Colonic mucosa (tissue), 4 donors: ENCODE measurements at places on chromosomes 2 and 18. TPM values are rescaled to one million over a fixed set of nuclear protein-coding genes. Genes with fewer than 3 reads are reported as not detected.
A peak's percentile ranks its signal among the peaks of the same experiment; 100 is the strongest.

The TMEM247 gene
- total RNA-seq: not detected

The LTBP1 gene
- 23.1 TPM for total RNA-seq

GRCh38 chr18:46158499-46158898, 54.3 kb downstream of the HAUS1 start:
- no peaks in the 10 kb centered on the region for H3K4me1 ChIP-seq
- H3K27ac ChIP-seq: no peak overlapping the region
- H3K4me3 ChIP-seq: no peak overlapping the region
- no peaks in the 10 kb centered on the region for H3K36me3 ChIP-seq
- DNase-seq: no peak
- no peaks in the 10 kb centered on the region for H3K27me3 ChIP-seq

GRCh38 chr2:65435625-65436168, 3.3 kb upstream of the SPRED2 start:
- H3K36me3 ChIP-seq: no peaks in the 10 kb centered on the region
- DNase-seq: peak; percentile 82
- peak overlapping the region; percentile 95 for H3K27ac ChIP-seq
- H3K4me1 ChIP-seq: no peaks in the 10 kb centered on the region
- peak overlapping the region; percentile 57 for H3K4me3 ChIP-seq

The UBR3 gene
- total RNA-seq: 30.1 TPM

- no peak overlapping the region for H3K27ac ChIP-seq
- no peaks in the 10 kb centered on the region for H3K27me3 ChIP-seq
- H3K36me3 ChIP-seq: peaks cover 6% of the 10 kb centered on the region
- DNase-seq: no peak
- no peak overlapping the region for H3K4me3 ChIP-seq
- H3K4me1 ChIP-seq: peaks cover 7% of the 10 kb centered on the region
Measured at GRCh38 chr2:240591226-240591625, 4.7 kb downstream of the CAPN10 start.

GRCh38 chr2:187165936-187166610, 282.0 kb downstream of the CALCRL start:
- no peaks in the 10 kb centered on the region for H3K27me3 ChIP-seq
- H3K4me1 ChIP-seq: no peaks in the 10 kb centered on the region
- no peak overlapping the region for H3K27ac ChIP-seq
- no peaks in the 10 kb centered on the region for H3K36me3 ChIP-seq

DNA sequence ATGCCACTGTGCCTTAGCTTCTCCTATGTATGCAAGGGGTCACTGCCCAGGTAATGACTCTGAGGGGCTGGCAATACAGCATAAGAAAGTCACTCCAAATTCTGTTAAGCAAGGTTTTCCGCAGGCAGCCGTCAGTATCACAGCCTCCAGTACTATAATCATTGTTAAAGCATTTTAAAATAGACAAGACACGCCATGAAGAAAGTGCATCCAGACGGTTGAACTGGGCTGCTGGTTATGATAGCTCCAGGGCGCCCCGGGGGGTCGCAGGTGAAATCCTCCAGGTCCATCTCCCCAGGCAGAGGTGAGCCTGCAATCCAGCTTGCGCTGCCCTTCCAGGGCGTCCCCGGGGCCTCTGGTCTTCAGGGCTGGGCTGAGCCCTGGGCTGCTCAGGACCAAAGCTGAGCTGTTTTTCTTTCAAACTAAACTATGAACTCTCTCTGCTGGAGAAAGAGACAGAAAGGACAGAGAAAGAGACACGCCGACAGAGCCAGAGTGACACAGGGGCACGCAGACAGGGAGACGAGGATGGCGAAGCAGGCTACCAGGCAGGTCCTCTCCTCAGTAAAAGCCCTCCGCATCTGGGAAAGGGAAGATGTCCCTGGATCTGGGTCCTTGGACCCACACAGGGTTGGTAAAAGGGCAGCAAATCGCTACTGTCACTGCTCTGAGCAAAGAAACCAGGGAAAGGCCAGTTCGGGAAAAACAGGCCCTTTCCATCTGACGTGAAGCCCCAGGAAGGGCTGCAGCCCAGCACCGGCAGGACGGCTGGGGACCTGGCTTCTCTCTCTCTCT, 2.1 kb upstream of the TWIST2 start:
- H3K4me3 ChIP-seq: no peak overlapping the region
- H3K27ac ChIP-seq: no peak overlapping the region
- H3K36me3 ChIP-seq: no peaks in the 10 kb centered on the region
- no peaks in the 10 kb centered on the region for H3K4me1 ChIP-seq
- DNase-seq: no peak

- no peak for DNase-seq
- peaks cover 6% of the 10 kb centered on the region for H3K4me1 ChIP-seq
- no peaks in the 10 kb centered on the region for H3K36me3 ChIP-seq
- H3K27ac ChIP-seq: peak overlapping the region; percentile 72
- H3K4me3 ChIP-seq: no peak overlapping the region
Measured at GRCh38 chr2:235264512-235264911, 229.3 kb upstream of the AGAP1 start.

GRCh38 chr2:109242210-109242653, 113.2 kb downstream of the SH3RF3 start:
- no peak for DNase-seq
- peak overlapping the region; percentile 48 for H3K27ac ChIP-seq
- H3K27me3 ChIP-seq: no peaks in the 10 kb centered on the region
- H3K4me3 ChIP-seq: no peak overlapping the region
- H3K4me1 ChIP-seq: no peaks in the 10 kb centered on the region

GRCh38 chr18:31049189-31049588, 6.6 kb upstream of the DSC3 start:
- no peak overlapping the region for H3K4me3 ChIP-seq
- H3K27me3 ChIP-seq: peaks cover 1% of the 10 kb centered on the region
- DNase-seq: no peak
- no peaks in the 10 kb centered on the region for H3K4me1 ChIP-seq

The EFEMP1 gene
- 16.2 TPM for total RNA-seq

The TEKT4 gene
- total RNA-seq: not detected

GRCh38 chr2:133977405-133977804, 276.5 kb upstream of the MGAT5 start:
- H3K36me3 ChIP-seq: no peaks in the 10 kb centered on the region
- H3K4me3 ChIP-seq: no peak overlapping the region
- no peak for DNase-seq
- no peaks in the 10 kb centered on the region for H3K27me3 ChIP-seq
- H3K27ac ChIP-seq: no peak overlapping the region

DNA sequence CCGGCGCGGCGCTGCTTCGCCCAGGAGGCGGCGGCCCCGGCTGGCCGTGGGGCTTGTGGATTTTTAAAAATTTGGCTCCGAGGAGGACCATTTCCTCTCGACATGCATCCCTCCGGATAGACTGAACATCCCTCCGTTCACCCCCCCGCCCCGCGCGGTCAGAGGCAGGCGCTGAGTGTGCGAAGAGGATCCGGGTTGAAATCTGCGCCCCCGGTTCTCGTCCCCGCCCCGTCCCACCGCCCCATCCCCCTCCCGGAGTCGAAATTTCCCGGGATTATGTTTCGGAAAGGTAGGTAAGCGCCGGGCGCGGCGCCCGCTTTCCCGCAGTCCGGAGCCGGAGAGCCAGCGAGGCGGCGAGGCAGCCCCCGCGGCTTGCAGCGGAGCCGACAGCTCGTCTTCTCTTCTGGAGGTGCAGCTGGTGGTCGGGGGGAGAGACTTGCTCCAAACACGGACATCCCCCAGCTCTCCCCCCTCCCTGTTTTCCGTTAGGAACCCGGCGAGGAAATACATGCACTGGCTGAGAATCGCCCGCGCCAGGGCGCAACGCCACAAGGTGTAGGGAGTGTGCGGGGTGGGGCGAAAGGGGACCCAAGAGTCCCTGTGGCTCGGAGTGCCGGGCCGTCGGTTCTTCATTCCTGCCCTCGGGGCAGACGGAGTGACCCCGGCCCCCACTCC, at the start of gene PRKCE:
PRKCE (plus strand) TSS at position 261 of the 675 bp plus-strand sequence.
- no peaks in the 10 kb centered on the region for H3K36me3 ChIP-seq
- H3K27me3 ChIP-seq: no peaks in the 10 kb centered on the region
- peak within 1 kb of the TSS; percentile 82 for H3K4me3 ChIP-seq
- peak; percentile 75 for DNase-seq

GRCh38 chr2:71385012-71385411, 53.4 kb downstream of the ZNF638 start:
- no peaks in the 10 kb centered on the region for H3K27me3 ChIP-seq
- DNase-seq: no peak
- H3K27ac ChIP-seq: no peak overlapping the region
- H3K4me1 ChIP-seq: no peaks in the 10 kb centered on the region
- H3K36me3 ChIP-seq: peaks cover 14% of the 10 kb centered on the region
- H3K4me3 ChIP-seq: no peak overlapping the region

GRCh38 chr18:70132999-70133398, 72.5 kb downstream of the RTTN start:
- H3K36me3 ChIP-seq: no peaks in the 10 kb centered on the region
- no peak for DNase-seq
- H3K27me3 ChIP-seq: no peaks in the 10 kb centered on the region
- H3K4me1 ChIP-seq: no peaks in the 10 kb centered on the region

- no peak overlapping the region for H3K4me3 ChIP-seq
- no peaks in the 10 kb centered on the region for H3K27me3 ChIP-seq
- H3K4me1 ChIP-seq: no peaks in the 10 kb centered on the region
- no peak overlapping the region for H3K27ac ChIP-seq
Measured at GRCh38 chr2:239792405-239793084, 232.6 kb downstream of the NDUFA10 start.

DNA sequence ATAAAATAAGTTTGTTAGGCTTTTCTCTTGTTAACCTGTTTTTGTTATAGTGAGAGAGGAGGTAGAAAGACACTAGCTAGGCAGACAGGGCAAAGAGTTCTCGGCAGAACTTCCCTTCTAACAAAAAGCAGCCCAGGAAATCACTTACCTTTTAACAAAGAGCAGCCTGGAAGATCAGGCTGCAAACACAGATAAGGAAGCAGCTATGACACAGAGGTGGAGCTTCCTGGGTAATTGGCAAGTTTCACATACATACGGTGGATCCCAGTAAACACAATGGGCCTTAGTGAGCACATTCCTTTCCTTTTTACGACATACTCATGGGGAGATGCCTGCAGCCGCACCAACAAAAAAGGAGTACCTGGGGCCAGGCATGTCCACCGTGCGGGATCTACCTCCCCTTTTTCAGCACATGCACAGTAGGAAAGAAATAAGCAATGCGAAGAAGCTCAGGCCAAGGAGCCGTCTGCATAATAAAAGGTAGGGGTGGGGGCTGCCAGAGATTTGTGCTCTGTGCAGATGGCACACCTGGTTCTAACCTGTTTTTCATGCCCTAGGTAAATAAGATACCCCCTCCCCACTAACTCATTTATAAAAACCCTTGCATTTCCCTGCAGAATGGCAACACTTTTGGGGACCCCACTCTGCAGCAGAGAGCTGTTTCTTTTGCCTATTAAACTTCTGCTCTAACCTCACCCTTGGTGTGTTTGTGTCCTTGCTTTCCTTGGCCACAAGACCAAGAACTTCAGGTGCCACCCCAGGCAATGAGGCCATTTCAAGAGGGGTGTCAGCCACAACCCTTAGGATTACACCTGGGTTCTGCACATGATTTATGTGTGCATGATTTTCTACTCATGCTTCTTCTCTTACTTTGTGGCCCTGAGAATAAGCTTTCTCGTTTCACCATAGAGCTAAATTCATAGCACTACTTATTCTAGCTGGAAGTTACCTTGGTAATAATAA, 26.5 kb downstream of the MDH1 start:
- H3K36me3 ChIP-seq: no peaks in the 10 kb centered on the region
- H3K27ac ChIP-seq: no peak overlapping the region
- no peak overlapping the region for H3K4me3 ChIP-seq
- DNase-seq: no peak

- no peak overlapping the region for H3K4me3 ChIP-seq
- DNase-seq: no peak
- no peak overlapping the region for H3K27ac ChIP-seq
- H3K4me1 ChIP-seq: no peaks in the 10 kb centered on the region
- no peaks in the 10 kb centered on the region for H3K36me3 ChIP-seq
- H3K27me3 ChIP-seq: no peaks in the 10 kb centered on the region
Measured at GRCh38 chr2:156653675-156654074, 217.5 kb downstream of the GPD2 start.

DNA sequence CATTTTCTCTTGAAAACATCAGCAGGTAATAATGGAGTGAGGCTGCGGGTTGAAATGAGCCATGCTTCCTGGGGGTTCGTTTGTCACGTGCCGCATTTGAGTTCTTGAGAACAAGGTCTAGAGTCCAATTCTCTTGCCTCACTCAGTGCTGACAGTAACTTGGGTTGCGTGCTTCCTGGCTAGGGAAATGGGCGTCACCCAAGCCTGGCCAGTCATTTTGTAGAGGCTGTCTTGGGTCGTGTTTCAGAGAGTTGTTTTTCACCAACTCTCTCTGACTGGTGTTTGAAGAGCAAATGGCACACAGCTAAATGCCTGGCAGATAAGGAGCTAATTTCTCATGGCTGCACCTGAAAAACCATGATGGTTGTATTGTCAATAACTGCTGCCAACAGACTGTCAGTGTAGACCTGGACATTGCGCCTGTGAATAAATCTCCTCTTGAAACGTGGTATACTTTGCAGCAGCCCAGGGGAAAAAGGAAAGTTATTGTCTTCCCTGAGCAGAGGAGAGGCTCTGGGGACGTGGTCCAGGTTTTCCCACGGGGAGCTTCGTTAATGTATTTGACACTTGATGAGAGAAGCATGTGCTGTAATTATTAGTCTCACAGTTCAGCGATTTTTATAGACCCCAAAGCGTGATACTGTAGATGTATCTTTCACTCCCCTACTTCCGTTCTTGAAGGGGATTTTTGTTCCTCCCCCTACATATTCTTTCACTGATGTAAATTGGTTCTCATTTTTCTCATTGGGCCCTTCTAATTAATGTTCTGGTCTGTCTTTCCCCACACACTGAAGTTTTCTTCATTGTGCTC, 196.0 kb downstream of the FHOD3 start:
- H3K27ac ChIP-seq: no peak overlapping the region
- no peaks in the 10 kb centered on the region for H3K36me3 ChIP-seq
- no peaks in the 10 kb centered on the region for H3K27me3 ChIP-seq

DNA sequence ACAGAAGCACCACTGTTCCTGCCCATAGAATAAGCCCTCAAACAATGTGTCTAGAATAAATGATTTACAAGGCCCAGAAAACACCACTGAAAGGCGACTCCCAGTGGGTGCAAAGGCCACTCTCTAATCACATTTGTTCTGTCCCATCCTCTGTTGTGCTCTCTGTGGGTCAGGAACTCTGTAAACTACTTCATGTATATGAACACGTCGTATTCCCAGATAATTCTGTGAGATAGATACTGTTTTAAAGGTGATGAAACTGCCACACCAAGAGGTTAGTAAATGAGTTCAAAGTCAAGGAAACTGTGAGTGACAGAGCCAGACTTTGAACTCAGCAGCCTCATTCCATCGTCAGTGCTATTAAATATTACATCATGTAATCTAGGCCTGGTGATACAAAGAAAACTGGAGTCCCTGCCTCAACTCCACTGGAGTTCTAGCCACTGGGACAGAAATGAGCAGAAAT, 269.7 kb upstream of the DCC start:
- no peak overlapping the region for H3K27ac ChIP-seq
- H3K4me1 ChIP-seq: no peaks in the 10 kb centered on the region
- H3K36me3 ChIP-seq: no peaks in the 10 kb centered on the region
